ENCODE measurements at places on chromosomes 4 and X.
A peak's percentile ranks its signal among the peaks of the same experiment; 100 is the strongest.

- no peaks in the 10 kb centered on the region for H3K27me3 ChIP-seq
- H3K4me1 ChIP-seq, result no peaks in the 10 kb centered on the region
- H3K27ac ChIP-seq, result no peak overlapping the region
- no peak overlapping the region for H3K4me3 ChIP-seq
Observed at GRCh38 chr4:20046931-20047677, 204.6 kb upstream of the SLIT2 start.

DNA sequence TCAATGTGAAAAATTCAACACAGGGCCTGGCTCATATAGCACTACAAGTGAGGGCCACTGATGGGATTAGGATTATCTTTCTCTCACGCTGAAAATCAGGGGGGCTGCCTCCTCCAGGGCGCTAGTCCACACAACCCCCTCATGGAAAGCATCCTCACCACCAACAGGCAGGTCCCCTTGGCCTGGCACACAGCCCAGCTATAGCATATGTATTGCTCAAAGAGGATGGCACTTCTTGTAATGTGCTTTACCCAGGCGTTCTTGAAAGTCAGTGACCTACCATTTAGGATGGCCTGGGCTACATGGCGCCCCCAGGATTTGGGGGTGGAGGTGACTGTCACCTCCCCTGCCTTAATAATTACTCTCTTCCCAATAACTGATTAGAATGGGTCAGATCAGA lies 71.0 kb upstream of the LSM6 start:
- no peak overlapping the region for H3K4me3 ChIP-seq
- H3K27me3 ChIP-seq, result no peaks in the 10 kb centered on the region
- no peaks in the 10 kb centered on the region for H3K36me3 ChIP-seq
- no peak overlapping the region for H3K27ac ChIP-seq
- no peaks in the 10 kb centered on the region for H3K4me1 ChIP-seq

GRCh38 chr4:118265312-118266144 lies 87.3 kb downstream of the PRSS12 start:
- no peaks in the 10 kb centered on the region for H3K36me3 ChIP-seq
- no peak overlapping the region for H3K27ac ChIP-seq
- H3K27me3 ChIP-seq, result peaks cover 8% of the 10 kb centered on the region
- H3K4me3 ChIP-seq, result no peak overlapping the region
- DNase-seq, result no peak
- no peaks in the 10 kb centered on the region for H3K4me1 ChIP-seq

GRCh38 chr4:90127223-90127705 lies at the start of gene CCSER1:
Gene CCSER1, plus strand, starts transcription at chr4:90127394.
- DNase-seq, result peak; percentile 40
- H3K4me1 ChIP-seq, result peaks cover 6% of the 10 kb centered on the region
- H3K4me3 ChIP-seq, result no peak within 1 kb of the TSS
- no peak within 1 kb of the TSS for H3K27ac ChIP-seq

GRCh38 chr4:101515099-101515498 lies 167.8 kb upstream of the PPP3CA start:
- H3K4me1 ChIP-seq, result no peaks in the 10 kb centered on the region
- no peak overlapping the region for H3K27ac ChIP-seq
- no peak overlapping the region for H3K4me3 ChIP-seq
- H3K36me3 ChIP-seq, result no peaks in the 10 kb centered on the region
- no peak for DNase-seq

- no peak for DNase-seq
- no peak overlapping the region for H3K4me3 ChIP-seq
- no peak overlapping the region for H3K27ac ChIP-seq
- H3K36me3 ChIP-seq, result no peaks in the 10 kb centered on the region
- H3K27me3 ChIP-seq, result peaks cover 28% of the 10 kb centered on the region
Observed at GRCh38 chrX:39731735-39732134, 366.0 kb downstream of the BCOR start.

DNA sequence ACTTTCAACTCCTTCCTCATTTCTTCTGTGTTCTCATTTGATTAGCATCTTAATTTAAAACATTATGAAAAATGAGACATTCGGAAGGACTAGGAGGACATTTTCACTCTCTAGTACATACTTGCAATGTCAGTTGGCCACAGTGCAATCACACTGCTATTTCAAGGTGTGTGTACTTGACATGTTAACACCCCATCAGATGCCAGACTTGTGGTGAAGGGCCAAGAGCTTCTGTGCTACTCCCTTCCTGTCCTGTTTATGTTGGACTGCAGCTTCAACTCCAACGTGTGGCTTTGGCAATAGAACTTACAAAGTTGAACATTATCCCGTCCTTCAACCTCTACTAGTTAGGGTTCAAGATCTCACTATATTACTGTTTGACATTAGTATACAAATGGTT lies 221.0 kb downstream of the PALLD start:
- H3K27ac ChIP-seq, result peak overlapping the region; percentile 61
- no peak for DNase-seq
- H3K4me1 ChIP-seq, result no peaks in the 10 kb centered on the region

- peak within 1 kb of the TSS; percentile 56 for H3K27ac ChIP-seq
- no peaks in the 10 kb centered on the region for H3K4me1 ChIP-seq
- no peaks in the 10 kb centered on the region for H3K27me3 ChIP-seq
Observed at GRCh38 chr4:16897991-16898827, at the start of gene LDB2. Gene LDB2, minus strand, starts transcription at chr4:16898645.

DNA sequence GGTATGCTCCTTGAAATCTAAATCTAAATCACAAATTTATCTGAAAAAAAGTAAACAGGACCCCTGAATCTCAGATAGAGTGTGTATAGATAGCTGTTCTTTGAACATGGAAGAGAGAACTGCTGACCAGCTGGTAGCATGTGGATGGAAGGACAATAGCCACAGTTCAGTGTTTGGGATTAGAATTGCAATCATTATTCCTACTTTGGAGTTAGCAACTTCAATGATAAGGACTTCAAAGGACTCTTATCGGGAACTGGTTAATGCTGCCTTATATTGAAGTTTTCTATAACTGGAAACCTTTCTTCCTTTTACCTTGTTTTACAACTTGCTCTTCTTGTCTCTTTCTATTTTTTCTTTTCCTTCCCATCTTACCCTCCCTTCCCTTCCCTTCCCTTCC lies 5.0 kb downstream of the AFM start:
- H3K27me3 ChIP-seq, result no peaks in the 10 kb centered on the region
- no peaks in the 10 kb centered on the region for H3K4me1 ChIP-seq
- no peaks in the 10 kb centered on the region for H3K36me3 ChIP-seq
- no peak overlapping the region for H3K27ac ChIP-seq
- no peak for DNase-seq

- H3K27me3 ChIP-seq, result no peaks in the 10 kb centered on the region
- no peak for DNase-seq
- H3K4me3 ChIP-seq, result no peak overlapping the region
- peaks cover 12% of the 10 kb centered on the region for H3K4me1 ChIP-seq
Observed at GRCh38 chrX:41352329-41352838, 18.4 kb downstream of the DDX3X start.

DNA sequence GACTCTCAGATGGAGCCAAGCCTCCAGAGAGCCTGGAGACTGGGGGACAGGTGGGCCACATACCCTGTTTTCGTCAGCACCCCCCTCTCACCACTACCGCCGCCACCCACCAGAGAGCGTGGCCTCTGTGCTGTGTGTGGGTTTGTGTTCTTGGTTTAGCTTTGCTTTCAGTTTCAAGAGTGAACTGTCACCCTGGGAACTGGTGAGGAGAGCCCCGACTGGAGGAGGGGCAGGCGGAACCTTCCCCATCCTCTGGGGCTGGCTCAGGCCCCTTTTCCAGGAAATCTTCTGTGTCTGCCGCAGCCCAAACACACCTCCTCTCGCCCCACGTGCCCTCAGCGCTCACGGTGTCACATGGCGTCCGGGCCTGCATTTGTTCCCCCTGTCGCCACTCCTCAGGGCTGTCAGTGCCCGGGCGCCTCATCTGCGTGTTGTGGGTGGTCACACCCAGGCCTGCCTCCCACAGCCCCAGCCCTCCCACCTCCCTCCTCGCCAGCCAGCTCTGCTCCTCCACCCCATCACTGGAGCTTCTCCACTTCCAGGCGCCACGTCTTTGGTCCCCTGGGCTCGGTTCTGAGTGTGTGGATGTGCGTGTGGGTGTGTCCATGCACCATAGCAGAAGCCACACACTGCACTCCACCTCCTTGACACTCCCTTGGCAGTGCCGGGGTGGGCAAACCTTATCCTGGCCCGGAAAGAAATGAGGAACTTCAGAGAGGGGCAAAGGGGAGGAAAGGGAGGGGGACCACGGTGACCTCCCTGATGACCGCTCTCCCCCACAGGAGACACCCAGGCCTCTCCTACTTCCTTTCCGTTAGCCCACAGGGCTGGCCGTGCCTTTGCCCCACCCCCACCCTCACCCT lies 27.8 kb downstream of the ELF4 start:
- no peaks in the 10 kb centered on the region for H3K4me1 ChIP-seq
- H3K27ac ChIP-seq, result peak overlapping the region; percentile 47
- no peak for DNase-seq
- no peaks in the 10 kb centered on the region for H3K36me3 ChIP-seq
- no peak overlapping the region for H3K4me3 ChIP-seq

GRCh38 chrX:29478336-29479069 lies 736.9 kb upstream of the MAGEB2 start:
- no peaks in the 10 kb centered on the region for H3K36me3 ChIP-seq
- no peaks in the 10 kb centered on the region for H3K27me3 ChIP-seq
- no peak overlapping the region for H3K4me3 ChIP-seq
- H3K4me1 ChIP-seq, result no peaks in the 10 kb centered on the region
- H3K27ac ChIP-seq, result no peak overlapping the region
- no peak for DNase-seq

DNA sequence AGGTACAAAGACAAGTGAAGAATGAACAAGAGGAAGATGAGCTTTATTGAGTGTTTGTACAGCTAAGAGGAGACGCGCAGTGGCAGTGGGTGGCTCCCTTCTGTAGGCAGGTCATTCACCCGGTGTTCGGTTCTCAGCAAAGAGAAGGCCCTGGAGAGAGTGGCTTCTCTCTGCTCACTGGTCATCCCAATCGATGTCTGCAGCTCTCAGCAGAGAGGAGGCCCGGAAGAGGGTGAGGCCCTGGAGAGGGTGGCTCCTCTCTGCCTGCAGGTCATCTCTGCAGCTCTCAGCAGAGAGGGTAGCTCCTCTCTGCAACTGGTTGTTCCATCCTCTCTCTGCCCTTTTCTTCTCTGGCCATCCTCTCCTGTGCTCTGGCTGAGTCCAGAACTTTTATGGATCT lies 126.5 kb downstream of the UGT8 start:
- no peak for DNase-seq
- no peak overlapping the region for H3K27ac ChIP-seq
- H3K4me1 ChIP-seq, result no peaks in the 10 kb centered on the region
- H3K4me3 ChIP-seq, result no peak overlapping the region
- no peaks in the 10 kb centered on the region for H3K36me3 ChIP-seq
- no peaks in the 10 kb centered on the region for H3K27me3 ChIP-seq

DNA sequence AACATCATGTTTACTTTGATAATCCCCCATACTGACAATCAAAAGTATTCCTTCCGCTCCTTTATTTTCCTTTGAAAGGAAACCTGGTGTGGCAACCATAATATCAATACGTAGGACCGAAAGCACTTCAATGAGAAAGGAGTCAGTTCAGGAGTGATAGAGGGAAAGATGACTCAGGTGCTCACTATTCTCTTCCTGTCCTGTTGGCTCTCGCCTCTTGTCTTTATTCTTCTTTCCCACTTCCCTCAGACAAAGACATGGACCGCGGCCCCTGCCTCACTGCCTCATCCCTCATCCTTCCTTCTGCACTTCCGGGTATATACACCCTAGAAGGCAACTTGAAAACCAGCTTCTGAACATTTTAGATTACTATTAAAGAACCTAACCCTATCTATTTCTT lies 49.8 kb upstream of the TNIP3 start:
- H3K4me1 ChIP-seq, result no peaks in the 10 kb centered on the region
- no peak overlapping the region for H3K4me3 ChIP-seq
- DNase-seq, result no peak
- H3K27me3 ChIP-seq, result no peaks in the 10 kb centered on the region

DNA sequence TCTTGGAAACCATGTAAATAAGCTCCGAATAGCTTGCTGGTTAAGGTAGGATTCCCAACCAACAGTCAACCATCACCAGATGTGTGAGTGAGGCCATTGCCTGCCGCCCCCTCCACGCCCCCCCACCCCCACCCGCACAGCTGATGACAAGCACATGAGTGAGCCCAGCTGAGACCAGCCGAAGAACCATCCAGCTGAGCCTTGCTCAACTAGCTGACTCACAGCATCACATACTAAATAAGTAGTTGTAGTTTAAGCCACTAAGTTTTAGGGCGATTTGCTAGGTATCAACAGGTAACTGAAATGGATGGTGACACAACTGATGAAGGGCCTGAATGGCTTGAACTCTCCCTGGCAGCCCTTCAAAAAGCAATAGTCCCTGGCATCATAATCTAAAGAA lies 1.6 kb upstream of the CCDC149 start:
- peaks cover 4% of the 10 kb centered on the region for H3K4me1 ChIP-seq
- H3K27me3 ChIP-seq, result no peaks in the 10 kb centered on the region
- no peak for DNase-seq

DNA sequence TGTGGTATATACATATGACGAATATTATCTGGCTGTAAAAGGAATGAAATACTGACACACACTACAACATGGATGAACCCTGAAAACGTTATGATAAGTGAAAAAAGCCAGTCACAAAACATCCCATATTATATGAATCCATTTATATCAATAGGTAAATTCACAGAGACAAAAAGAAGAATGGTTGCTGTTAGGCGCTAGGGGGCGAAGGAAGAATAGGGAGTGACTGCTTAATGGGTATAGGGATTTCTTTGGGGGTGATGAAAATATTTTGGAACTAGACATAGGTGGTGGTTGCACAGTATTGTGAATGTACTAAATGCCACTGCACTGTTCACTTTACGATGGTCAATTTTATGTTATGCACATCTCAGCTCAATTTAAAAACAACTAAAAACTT lies 96.4 kb upstream of the EGFL6 start:
- no peaks in the 10 kb centered on the region for H3K36me3 ChIP-seq
- no peak overlapping the region for H3K4me3 ChIP-seq
- H3K27me3 ChIP-seq, result peaks cover 4% of the 10 kb centered on the region
- no peak overlapping the region for H3K27ac ChIP-seq

GRCh38 chrX:129139837-129140598 lies 383.3 kb downstream of the SMARCA1 start:
- no peaks in the 10 kb centered on the region for H3K4me1 ChIP-seq
- no peak for DNase-seq
- no peak overlapping the region for H3K27ac ChIP-seq
- H3K4me3 ChIP-seq, result no peak overlapping the region
- H3K36me3 ChIP-seq, result no peaks in the 10 kb centered on the region

DNA sequence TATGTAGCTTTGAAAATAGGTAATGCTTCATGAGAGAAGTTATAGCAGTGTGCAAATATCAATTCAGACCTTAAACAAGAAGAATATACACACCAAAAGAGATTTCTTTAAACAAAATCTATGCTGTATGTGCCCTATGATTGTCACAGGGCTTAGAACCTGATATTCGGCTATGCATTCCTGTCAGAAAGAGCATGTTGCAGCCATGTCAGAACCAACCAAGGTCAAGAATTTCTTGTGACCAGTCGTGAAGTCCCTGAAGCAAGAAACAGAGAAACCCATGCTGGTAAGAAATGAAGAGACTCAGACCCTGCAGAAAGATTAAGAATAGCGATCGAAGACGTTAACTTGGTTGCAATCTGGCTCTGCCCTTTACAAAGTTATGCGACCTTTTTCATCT lies 210.3 kb upstream of the SPIN4 start:
- DNase-seq, result no peak
- no peaks in the 10 kb centered on the region for H3K36me3 ChIP-seq
- H3K27ac ChIP-seq, result no peak overlapping the region
- peak overlapping the region; percentile 37 for H3K4me3 ChIP-seq

- no peaks in the 10 kb centered on the region for H3K27me3 ChIP-seq
- no peak for DNase-seq
- peaks cover 1% of the 10 kb centered on the region for H3K4me1 ChIP-seq
- no peak overlapping the region for H3K4me3 ChIP-seq
- H3K36me3 ChIP-seq, result no peaks in the 10 kb centered on the region
Observed at GRCh38 chrX:7264399-7264798, 116.4 kb upstream of the PUDP start.

All from adrenal gland (tissue), 19 donors.